Astrocyte (in vitro differentiated cells and primary cell): ENCODE measurements at places on chromosomes 3 and 15.

DNA sequence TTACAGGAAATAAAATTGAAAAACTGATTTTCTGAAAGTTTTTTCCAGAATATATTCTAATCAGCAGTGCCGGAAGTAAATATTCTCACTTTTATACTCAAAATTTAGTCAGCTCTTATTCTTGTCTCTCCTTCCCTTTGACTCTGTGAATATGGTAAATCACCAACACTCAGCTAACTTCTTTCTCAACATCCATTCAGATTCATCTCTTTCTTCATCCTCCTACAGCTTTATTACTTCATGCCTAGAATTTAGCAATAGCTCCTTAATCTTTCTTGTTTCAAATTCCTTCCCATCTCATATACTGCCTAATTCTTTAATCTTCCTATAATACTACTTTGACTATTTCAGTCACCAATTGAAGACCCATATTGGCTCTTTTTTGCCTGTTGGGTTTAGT is 67.9 kb downstream of the FGF7 start:
- DNase-seq: no peak

GRCh38 chr15:71659730-71660067 is 150.7 kb upstream of the NR2E3 start:
- DNase-seq: peak; percentile 25

DNA sequence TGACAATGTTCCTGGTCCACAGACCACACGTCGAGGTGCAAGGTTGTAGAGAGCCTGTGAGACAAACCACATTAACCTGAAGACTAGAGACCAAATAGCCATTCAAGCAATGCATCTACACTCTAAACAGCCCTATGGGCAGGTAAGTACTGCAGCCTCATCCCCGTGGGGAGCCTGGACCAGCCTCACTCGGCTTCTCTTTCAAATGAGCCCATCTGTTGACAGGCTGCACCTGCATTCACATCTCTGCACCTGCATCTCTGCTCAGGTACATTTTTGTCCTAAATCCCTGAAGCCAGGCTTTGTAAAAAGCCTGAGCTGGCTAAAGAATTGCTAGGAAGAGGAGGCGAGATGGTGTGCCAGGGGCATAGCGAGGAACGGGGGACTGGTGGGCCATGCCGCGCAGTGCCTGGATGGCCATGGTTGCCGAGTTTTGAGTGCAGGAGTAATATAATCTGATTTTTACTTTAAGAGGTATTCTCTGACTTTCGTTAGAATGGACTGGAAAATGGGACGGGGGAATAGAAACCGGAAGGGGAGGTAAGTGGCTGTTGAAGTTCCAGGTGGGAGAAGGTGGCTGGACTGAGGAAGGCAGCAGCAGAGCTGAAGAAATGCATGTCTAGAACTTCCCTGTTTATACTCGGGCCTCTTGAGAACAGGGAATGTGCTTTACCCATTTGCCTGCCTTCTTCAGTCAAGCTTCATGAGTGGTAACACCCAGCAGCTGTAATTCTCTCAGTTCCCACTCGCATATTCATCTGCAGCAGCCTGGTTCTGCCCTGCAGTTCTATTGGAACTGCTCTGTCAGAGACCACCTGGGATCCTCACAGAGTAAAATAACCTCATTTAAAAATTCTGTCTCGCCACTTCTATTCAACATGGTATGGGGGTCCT is 226.4 kb downstream of the OPA1 start:
- DNase-seq: no peak

GRCh38 chr3:121542924-121543323 is 2.9 kb downstream of the POLQ start:
- DNase-seq: no peak

GRCh38 chr3:5205165-5205941 is 17.8 kb downstream of the EDEM1 start:
- DNase-seq: peak; percentile 90

- no peak for DNase-seq
Observed at GRCh38 chr3:175422744-175423143, 563.6 kb downstream of the NAALADL2 start.

- no peak for DNase-seq
Observed at GRCh38 chr15:34128898-34129297, 27.0 kb downstream of the PGBD4 start.

GRCh38 chr3:43206632-43207031 is 79.7 kb upstream of the SNRK start:
- no peak for DNase-seq

GRCh38 chr3:144499001-144499930 is 527.6 kb downstream of the DIPK2A start:
- DNase-seq: no peak

- peak; percentile 67 for DNase-seq
Observed at GRCh38 chr15:90001062-90001682, at the start of gene ZNF710. TSS of gene ZNF710 (plus strand) at chr15:90001324. CDS start at chr15:90067138, 65,814 bp downstream.

DNA sequence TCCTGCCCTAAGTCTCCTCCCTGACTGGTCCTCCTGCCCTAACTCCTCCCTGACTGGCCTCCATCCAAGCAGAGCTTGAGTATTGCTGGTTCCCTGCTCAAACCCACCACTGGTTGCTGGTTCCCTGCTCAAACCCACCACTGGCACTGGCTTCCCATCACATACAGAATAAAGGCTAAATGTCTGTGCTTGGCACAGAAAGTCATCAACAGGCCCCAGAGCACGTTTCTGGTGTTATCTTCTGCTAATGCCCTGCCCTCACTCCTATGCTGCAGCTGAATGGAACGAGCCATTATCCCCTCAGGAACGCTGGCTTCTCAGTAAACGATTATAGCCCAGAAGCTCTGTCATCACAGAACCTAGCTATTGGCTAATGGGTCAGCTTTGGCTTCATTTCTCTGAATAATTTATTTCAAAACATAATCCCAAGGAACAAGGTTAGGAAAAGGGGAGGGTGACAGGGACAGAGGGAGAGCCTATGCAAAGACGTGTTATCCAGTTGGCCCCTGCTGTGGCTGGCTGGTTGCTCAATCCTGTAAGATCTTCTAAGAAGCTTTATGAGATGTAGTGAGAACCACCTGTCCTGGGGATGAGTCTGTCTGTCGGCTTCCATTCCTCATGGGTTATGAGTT is 6.3 kb upstream of the MUC20 start:
- no peak for DNase-seq
